ENCODE measurements at places on chromosomes 4 and X. TPM values are rescaled to one million over a fixed set of nuclear protein-coding genes. Genes with fewer than 3 reads are reported as not detected.
A peak's percentile ranks its signal among the peaks of the same experiment; 100 is the strongest.

DNA sequence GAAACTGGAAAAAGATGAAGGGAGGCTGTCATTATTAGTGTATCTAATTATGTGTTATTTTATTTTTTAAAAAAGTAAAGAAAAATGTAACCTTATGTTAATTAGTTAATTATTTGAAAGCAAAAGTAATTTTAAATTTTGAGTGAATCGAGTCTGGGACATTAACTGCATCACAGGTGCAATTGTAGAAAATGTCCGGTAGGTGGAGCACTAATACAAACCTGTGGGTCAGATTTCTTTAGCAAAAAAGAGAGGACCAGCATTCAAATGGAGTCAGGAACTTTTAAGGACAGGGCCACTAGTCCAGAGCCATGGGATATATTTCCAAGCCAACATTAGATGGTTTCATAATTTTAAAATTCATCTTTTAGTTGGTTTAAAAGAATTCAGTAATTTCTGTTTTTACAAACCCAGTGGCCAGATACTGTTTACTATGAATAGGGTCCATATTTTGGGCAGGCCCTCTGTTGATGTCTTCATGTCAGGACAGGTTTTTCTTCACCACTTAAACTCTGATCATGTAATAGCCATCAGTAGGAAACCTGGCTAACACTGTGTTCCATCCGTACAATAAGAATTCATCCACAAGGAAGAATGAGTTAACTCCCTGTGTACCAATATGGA is 27.2 kb downstream of the BST1 start:
- peak; percentile 67 for DNase-seq

The GAGE12H gene
- not detected for total RNA-seq

DNA sequence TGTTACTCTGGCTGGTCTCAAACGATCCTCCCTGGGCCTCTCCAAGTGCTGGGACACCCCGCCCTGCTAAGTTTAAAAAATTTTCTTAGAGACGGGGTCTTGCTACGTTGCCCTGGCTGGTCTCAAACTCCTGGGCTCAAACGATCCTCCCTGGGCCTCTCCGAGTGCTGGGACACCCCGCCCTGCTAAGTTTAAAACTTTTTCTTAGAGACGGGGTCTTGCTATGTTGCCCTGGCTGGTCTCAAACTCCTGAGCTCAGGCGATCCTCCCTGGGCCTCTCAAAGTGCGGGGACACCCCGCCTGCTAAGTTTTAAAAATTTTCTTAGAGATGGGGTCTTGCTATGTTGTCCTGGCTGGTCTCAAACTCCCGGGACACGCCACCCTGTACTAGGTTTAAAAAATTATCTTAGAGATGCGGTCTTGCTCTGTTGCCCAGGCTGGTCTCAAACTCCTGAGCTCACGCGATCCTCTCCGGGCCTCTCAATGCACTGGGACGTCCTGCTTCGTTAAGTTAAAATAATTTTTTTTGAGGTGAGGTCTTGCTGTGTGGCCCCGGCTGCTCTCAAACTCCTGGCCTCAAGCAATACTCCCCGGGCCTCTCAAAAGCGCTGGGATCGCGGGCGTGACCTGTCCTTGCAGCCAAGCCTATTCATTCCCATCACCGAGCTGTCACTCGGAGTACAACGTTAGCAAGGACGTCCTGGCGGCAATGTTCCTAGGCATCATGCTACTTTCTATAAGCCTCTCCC is 1.1 kb downstream of the SLC25A6 start:
- DNase-seq = no peak

The KIAA1210 gene
- not detected for total RNA-seq

- no peak for DNase-seq
These were observed 22.1 kb upstream of the SCOC start for GRCh38 chr4:140351093-140352075.

Data from myocyte (in vitro differentiated cells).